HFFc6 (cell line): ENCODE measurements at places on chromosomes 5 and 9. TPM values are rescaled to one million over a fixed set of nuclear protein-coding genes. Genes with fewer than 3 reads are reported as not detected.

Gene SPINK9
- not detected in 3 replicates for total RNA-seq

Gene TNC
- 51.9 to 73.5 TPM (median 55.2 TPM) in 3 replicates for total RNA-seq

GRCh38 chr5:76283670-76284069, 119.4 kb upstream of the IQGAP2 start:
- DNase-seq: no peak

Gene TRPM3
- total RNA-seq: not detected in 3 replicates

DNA sequence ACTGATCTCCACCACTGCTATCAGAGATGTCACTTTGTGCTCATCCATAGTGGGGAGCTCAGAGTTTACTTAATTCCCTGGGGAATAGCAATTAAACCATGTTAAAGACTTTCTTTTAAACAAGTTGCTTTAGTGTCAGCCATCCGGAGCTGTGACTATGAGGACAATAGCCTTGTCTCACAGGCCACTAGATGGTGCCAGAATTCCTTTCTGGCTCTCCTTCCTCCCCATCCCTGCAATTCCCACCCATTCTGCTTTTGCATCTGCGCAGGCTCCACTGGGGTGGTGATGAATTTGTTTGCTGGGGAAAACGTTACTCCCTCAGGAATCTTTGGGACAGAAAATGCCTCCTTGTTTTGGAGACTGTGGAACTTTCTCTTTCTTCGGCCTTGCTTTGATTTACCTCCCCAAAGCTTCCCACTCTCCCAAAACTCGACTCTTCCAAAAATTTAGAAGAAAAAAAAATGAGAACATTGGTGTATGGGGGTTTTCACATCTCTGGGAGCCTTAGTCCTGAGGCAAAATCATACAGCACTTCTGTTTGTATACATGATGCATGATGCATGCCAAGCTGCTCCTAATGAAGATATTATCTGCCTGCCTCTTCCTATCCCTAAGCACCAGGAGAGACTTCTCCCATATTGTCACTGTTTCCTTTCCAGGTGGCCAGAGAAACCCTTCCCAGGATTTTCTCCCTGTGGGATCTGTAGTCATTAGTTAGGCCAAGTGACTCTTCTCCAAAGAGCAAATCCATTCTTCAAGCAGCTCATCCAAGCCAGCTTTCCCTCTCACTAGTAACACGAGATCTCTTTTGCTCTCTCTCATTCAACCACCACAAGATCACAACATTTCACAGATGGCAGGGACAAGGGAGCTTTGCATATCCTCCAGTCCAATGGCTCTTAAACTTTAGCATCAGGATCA, 466.1 kb downstream of the TLR4 start:
- DNase-seq: peak; percentile 2

- no peak for DNase-seq
Observed at GRCh38 chr5:18397891-18398290, 763.6 kb downstream of the TAF11L14 start.

Gene ANKRD31
- total RNA-seq: 0.05 to 0.08 TPM in 2 of 3 replicates, not detected in the other

DNA sequence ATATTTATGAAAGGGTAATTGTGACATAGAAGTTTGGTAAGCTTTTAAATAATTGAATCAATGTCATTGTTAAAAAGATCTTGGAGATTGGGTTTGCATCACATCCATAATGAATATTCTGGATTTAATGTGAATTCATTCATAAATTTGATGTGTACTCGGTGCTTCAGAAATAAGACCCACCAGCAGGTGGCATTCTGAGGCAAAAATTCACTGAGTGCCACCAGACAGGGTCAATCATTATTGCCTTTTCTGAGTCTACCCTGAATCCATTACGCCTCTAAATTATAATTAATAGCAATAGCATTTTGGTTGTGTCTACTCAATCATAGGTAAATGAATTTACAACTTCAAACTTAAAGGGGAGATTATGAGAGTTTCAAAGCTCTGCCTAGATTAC, 1.0 kb downstream of the TRPC7 start:
- no peak for DNase-seq

Gene GMCL2
- total RNA-seq: not detected in 3 replicates

Gene ANKRD20A1
- total RNA-seq: not detected in 3 replicates

Gene TRIM52
- total RNA-seq: 5.3 to 7.2 TPM (median 5.5 TPM) in 3 replicates

- no peak for DNase-seq
Observed at GRCh38 chr5:100148239-100148638, 386.9 kb upstream of the FAM174A start.

Gene ZNF879
- total RNA-seq: 2.7 to 3.5 TPM (median 2.9 TPM) in 3 replicates

Gene PRLR
- total RNA-seq: 1.2 to 1.5 TPM (median 1.4 TPM) in 3 replicates

DNA sequence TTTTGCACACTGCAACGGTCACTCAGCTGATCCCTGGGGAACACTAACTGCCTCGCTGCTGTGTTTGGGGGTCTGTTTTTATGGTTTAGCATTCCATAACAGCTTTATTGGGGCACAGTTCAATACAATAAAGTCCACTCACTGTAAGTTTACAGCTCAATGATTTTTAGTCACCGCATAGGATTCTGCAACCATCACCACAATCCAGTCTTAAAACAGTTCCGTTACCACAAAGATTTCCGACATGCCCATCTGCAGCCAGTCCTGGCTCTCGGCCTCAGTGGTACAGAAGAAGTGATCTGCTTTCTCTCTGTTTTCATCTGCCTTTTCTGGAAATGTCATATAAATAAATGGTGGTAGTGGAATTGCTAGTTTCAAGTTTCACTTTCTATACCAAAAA, 23.6 kb downstream of the OR2V2 start:
- DNase-seq: peak; percentile 69

DNA sequence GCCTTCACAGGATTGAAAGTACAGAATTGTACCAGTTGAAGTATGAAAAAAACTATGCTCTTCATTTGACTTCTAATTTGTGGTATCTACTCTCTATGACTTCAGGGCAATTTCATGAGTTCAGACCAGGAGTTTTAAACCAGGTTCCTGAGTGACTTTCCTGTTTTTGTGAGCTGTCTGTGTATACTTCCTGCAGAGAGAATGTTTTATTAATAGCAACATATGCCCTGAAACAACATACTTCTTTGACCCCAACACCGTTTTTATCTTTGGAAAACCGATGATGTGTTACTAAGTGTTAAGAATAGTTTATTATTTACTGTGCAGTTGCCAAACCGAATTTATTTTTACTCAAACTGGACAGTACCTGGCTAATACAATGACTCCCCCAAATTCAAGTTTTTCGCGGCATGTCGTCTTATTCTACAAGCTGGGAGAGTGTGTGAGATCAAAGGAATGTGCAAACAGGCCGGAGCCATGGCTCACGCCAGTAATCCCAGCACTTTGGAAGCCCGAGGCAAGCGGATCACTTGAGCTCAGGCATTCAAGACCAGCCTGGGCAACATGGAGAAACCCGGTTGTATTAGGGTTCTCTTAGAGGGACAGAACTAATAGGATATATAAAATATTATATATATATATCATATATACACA, 58.7 kb upstream of the ERBIN start:
- DNase-seq: peak; percentile 44

GRCh38 chr9:77887662-77888061, 143.9 kb downstream of the GNAQ start:
- no peak for DNase-seq

DNA sequence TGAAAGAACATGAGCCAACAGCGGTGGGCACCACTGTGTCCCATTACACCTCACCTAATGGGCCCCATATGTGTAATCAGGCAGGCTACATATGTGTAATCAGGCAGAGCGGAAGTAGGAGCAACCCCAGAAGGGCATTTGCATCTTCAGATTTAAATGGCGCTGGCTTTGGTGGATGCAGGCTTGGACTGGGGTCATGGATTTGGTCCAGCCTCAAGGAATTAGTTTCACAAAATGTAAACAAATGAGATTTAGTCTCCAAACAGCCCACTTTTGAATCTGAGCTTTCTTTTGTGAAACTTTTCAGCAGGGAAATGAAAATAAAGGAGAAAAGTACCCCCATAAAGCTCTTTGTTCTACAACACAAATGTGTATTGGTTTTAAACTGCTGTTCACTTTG, 161.3 kb downstream of the LPAR1 start:
- no peak for DNase-seq

Gene TICAM2
- 11.3 to 15.9 TPM (median 11.4 TPM) in 3 replicates for total RNA-seq

Gene TTC39B
- total RNA-seq: 4.4 to 5.8 TPM (median 5.7 TPM) in 3 replicates

Gene PCDHAC1
- total RNA-seq: not detected in 3 replicates

DNA sequence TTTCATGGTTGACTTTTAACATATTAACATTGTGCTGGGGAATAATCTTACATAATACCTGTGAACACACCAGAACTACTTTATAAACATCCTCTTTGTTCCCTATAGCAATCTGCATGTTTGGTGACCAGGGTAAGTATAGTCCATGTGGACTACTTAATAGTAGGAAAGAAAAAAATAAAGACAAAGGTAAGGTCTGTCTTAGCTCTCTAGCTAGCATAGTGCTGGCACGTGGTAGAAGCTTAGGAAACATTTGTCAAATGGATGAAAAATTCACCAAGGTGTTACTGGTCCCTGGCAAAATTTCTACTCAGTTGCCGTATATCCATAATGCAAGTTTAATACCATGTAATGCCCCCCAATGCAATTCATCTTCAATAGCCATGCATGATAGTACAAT, 78.6 kb upstream of the ABCA1 start:
- no peak for DNase-seq

DNA sequence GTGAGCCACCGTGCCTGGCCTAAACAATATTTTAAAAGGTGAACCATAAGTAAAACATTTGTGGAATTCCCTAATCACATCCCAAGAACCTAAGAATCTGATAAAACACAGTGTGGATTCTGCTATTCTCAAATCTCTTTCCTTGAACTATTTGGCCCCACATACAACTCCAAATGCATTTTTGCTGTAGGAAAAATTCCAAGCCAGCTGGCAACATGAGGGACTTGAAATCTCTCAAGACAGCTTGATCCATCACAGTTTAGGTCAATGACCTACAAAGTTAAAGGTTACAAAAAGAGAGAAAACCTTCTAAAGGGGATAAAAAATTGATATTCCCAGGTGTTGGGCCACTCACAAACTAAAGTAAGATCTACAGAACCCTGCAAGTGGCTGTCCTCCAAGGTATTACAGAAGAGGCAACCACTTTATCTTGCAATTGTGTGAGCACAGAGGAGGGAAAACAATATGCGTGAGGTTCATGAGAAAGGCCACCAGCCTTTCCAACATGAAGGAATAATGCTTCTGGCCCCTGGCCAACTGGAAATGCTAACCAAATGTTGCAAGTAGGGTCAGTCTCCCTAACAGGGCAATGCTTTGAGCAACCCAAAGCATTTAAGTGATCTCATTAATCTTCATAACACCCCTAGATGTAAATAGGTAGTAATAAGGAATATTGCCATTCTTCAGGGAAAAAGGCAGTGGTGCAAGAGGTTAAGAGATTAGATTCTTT, 221.4 kb downstream of the SEMA5A start:
- DNase-seq: no peak

GRCh38 chr9:110842986-110843385, 174.4 kb downstream of the MUSK start:
- DNase-seq: peak; percentile 44

Gene ACSL6
- total RNA-seq: not detected in 3 replicates

GRCh38 chr9:124664143-124664542, 107.0 kb downstream of the NR6A1 start:
- DNase-seq: no peak

DNA sequence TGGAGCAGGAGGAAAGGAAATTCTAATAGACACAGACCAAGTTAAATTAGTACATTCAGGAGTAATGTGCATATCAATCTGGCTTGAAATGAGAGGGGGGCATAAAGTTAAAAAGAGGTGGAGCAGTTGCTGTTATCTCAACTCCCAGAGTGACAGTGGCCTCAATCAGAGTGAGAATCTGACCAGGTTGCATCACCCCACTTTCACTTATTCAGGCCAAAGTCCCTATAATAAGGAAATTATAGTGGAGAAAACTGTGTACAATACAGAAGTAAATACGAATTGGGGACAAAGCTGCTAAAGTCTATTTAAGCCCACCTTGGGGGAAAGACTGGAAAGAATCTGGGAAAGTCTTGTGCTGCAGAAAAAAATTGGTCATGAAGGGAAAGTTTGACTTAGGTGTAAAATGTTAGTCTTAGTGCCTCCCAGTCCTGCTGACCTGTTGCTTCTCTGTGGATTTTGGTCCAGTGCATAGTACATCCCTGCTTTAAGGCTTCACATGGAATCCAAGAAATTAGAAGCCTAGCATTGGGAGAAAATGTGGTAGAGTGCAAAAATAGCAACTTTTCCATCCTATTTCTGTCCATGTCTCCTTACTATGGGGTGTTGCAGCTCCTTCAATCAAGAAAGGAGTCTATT, 27.9 kb downstream of the MROH2B start:
- no peak for DNase-seq

- DNase-seq: peak; percentile 61
Observed at GRCh38 chr5:35924950-35925722, 13.3 kb downstream of the CAPSL start.

DNA sequence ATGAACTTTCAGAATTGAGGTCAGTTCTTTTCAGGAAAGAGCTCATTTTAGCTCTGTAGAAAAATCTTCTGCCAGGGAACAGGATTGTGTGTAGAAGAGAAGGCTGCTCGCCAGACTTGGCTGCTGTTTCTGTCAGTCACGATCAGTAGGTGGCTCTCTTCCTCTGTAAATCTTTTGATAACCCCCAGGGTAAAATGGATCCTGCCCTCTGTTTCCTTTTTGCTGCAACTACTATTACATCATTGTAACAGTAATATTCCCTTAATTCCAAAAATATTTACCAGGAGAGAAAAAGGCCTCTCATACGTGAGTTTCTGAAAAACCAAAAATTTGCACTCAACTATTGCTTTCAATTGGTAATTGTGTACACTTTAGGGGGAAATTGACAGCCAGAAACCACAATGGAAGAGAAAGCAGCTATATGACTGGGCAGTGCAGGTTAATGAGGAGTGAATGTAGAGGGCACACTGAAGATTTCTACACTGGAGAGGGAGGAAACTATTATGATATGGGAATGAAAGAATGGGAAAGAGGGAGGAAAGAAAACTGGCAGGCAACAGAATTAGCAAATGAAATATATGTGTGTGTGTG, 12.3 kb downstream of the IFNA21 start:
- DNase-seq: no peak

- DNase-seq: peak; percentile 28
Observed at GRCh38 chr9:34163434-34163833, 15.4 kb upstream of the UBAP1 start.

- DNase-seq: no peak
Observed at GRCh38 chr5:67090593-67090992, 106.0 kb downstream of the CD180 start.

Gene PRELID2
- 4.0 to 7.0 TPM (median 5.0 TPM) in 3 replicates for total RNA-seq

DNA sequence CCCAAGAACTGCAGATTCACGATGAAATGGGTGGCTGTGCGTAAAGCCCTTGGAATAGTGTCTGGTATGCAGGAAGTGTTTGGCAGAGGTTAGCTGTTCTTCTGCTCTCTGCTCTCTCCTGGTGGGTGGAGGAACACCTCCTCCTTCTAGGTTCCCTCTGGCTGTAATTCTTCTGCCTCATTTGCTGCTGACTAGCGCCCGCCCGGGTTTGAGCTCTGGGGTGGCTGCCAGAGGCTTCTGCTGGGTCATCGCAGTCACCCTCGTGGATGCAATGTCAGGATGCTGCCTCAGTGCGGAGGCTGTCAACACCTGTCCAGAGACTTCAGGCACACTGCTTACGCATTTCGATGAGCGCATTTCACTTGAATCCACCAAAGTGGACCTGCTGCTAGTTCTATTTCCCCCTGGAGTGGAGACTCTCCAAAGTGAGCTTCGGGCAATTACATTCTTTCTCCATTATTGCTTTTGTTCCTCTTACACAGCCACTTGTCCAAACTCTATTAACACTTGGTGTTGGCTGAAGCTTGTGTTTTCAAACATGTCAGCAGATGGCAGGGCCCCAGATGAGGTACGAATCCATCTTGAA, 11.7 kb downstream of the DOCK2 start:
- DNase-seq: peak; percentile 90

Gene CNTNAP3
- not detected in 3 replicates for total RNA-seq

GRCh38 chr5:143174714-143175398, 228.6 kb downstream of the NR3C1 start:
- no peak for DNase-seq

Gene PRUNE2
- total RNA-seq: 0.13 TPM in 1 of 3 replicates, not detected in the others

Gene TRMO
- total RNA-seq: 8.4 and 10.1 TPM in 2 replicates
